Sigmoid colon (tissue), 7 donors: ENCODE measurements at places on chromosomes 13 and 19. TPM values are rescaled to one million over a fixed set of nuclear protein-coding genes. Genes with fewer than 3 reads are reported as not detected.

DNA sequence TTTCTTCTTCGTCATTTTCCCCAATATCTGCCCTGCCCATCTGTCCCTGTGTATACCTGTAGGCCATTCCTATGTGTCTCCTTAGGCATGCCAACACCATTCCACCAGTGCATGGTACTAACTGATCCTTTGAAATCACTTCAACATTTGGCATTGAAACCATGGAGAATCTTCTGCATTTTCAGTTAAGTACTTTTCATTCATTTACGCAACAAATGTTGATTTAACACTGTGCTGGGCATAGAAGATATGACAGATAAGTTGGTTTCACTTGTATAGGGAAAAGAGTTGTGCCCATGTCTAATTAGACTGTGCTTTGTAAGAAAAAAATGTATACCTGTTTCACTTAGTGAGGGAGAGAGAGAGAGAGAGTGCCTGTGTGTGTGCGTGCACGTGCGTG is 77.9 kb upstream of the FLT1 start:
- DNase-seq: no peak

DNA sequence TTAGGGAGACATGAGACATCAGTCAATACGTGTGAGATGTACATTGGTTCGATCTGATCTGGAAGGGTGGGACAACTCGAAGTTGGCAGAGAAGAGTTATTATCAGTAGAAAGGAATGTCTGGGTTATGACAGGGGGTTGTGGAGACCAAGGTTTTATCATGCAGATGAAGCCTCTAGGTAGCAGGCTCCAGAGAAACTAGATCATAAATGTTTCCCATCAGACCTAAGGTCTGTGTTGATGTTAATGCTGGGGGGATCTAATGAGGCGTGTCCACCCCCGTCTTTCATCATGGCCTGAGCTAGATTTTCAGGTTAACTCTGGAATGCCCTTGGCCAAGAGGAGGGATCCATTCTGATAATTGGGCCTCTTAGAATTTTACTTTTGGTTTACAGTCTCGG is 187.0 kb upstream of the KL start:
- no peak for DNase-seq

DNA sequence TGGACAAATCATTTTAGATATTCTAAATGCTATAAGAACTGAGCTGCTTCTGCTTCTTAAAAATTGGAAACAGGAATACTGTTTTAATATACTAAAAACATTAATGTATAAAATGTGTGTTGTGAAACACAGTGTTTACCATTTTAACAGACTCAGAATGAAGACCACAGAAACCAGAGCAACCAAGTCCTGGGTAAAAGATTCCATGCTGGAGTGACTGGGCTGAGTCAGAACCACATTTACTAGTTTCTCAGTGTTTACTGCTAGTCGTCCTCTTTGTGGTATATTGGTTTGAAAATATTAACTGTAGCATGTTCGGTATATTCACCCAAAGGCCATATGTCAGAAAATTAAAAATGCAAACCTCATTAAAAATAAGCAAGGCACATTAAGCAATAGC is 31.9 kb downstream of the ANKRD10 start:
- no peak for DNase-seq

The NEK3 gene
- 13.9 TPM for total RNA-seq

DNA sequence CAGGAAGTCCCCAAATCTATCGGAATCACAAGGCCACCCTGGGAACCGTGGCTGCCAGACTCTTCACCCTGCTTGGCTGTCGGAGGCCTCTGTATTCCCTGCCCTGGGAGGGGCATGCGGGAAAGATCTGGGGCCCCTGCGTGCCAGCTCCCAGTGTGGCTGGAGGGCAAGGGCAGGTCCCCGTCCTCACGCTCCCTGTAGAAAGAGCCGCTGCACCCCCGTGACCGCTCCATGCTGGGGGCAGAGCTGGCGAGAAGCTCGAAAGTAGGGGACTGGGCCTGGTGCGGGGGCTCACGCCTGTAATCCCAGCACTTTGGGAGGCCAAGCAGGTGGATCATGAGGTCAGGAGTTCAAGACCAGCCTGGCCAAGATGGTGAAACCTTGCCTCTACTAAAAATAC is 208.4 kb upstream of the SOX1 start:
- DNase-seq: no peak

The KBTBD6 gene
- total RNA-seq: 9.4 TPM

- DNase-seq: no peak
Measured at GRCh38 chr13:110426735-110427134, 119.7 kb downstream of the COL4A2 start.

DNA sequence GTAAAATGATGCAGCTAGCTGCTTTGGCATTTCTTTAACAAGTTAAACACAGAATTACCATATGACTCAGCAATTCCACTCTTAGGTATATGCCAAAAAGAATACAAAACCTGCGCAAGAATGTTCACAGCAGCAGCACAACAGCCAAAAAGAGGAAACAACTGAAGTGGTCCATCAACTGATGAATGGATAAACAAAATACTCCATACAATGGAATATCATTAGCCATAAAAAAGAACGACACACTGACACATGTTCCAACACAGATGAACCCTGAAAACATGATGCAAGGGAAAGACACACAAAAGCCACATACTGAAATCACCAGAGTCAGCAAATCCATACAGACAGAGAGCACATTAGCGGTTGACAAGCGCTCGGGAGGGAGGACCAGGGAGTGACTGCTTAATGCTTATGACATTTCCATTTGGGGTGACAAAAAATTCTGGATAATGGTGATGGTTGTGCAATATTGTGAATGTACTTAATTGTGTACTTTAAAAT is 3.0 kb downstream of the PCID2 start:
- DNase-seq: no peak

The ZNF177 gene
- 3.0 TPM for total RNA-seq

- DNase-seq: no peak
Measured at GRCh38 chr19:18612051-18612771, 459 bp upstream of the TMEM59L start.

The IFNL1 gene
- total RNA-seq: not detected
